Left hindlimb (tissue), 1 donor: ENCODE measurements at places on chromosomes 2 and 18.

DNA sequence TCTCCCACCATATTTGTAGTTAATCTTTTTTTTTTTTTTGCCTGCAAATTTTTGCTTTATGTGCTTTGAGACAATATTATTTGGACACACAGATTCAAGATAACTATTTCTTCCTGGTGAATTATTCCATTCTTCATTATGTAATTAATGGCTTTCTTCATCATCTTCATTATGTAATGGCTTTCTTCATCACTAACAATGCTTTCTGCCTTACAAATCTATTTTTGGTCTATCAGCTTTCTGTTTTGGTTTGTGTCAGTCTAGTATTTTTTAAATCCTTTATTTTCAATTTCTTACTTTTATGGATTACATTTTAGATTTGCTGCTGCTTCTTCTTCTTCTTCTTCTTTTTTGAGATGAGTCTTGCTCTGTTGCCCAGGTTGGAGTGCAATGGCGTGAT is 60.5 kb downstream of the MSH6 start:
- DNase-seq, result no peak

DNA sequence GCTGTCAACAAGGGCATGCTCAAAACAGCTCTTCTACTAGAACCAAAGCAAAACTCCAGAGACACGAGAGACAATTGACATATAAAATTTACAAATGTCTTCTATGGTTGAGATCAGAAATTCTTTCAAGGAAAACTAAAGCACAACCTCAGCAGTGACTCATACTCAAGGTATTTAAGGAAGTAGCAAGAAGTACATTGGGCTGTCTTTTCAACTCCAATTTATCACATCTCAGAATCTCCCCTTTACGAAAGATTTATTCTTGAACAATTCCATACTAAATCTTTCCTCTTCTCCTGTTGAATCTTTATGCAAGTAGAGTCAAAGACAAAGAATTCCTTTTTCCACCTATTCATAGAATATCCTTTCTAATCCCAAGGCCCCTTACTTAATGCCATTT is 324.0 kb downstream of the IRS1 start:
- no peak for DNase-seq

DNA sequence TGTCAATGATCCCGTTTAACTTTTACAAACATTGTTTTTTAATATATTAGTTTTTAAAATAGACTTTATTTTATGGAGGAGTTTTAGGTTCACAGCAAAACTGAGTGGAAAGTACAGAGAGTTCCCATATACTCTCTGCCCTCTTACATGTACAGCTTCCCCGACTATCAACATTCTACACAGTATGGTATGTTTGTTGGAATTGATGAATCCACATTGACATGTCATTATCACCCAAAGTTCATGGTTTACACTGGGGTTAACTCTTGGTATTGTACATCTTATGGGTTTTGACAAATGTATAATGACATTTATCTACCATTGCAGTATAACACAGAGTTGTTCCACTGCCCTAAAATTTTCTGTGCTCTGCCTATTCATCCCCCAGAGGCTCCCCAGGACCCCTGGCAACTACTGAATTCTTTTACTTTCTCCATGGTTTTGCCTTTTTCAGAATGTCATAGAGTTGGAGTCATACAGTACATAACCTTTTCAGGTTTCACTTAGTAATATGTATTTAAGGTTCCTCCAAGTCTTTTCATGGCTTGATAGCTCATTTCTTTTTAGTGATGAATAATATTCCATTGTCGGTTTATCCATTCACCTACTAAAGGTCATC is 5.5 kb downstream of the APLF start:
- DNase-seq, result no peak

- no peak for DNase-seq
These were observed 155.4 kb downstream of the NRP2 start for GRCh38 chr2:205837663-205838062.

DNA sequence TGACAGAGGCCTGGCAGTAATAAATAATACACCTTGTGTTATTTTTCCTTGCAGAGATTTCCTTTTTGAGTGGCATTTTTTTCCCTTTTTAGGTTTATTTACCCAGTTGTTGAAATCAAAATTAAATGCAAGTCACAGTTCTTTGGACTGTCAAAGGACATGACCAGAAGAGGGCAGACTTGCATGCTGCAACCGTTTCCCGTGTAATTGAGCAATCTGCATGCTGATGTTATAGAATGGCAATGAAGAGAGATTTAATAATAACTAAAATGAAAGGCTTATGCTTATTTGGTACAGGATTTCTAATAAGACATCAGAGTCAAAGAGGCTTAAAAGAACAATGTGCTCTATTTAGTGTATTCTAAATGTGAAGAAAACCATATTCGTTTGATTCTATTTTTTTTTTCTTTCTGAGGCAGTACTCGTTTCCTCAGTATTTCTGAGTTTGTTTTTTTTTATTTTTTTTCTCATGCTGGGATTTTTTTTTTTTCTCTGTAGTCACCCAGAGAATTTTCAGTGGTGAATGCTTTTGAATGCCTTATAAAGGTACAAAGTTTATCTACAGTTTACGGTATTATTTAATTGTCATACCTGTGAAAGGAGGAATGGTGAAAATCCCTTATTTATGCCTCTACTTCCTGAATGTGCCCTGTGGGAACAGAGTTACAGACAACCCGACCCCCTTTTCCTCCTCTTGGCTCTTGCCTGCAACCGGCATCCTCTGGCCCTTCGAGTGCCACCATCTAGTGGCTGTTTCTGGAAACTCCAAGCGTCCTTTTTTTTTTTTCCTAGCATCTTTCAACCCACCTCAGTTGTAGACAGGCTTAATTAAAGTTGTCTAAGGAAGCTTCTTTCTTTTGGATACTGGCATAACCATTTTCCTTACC is 368.5 kb downstream of the LRRTM1 start:
- DNase-seq, result peak; percentile 36

GRCh38 chr18:32317651-32318050 is 127.8 kb downstream of the MEP1B start:
- no peak for DNase-seq

DNA sequence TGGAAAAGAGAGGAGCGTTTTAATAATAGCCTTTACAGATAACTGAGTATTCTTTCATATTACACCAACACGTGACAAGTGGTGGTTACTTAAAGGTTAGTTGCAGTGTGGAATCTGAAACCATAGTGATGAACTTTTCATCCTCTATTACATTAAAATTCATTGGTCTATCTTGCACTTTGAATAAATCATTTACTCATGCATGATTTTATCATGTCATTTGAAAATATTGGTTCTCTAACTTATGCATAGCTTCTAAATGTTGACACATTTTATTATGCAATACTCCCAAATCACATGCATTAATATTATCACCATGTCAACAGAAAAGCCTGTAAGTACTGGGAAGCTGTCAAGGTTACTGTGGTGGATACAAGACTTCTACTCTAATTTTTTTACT is 1432.2 kb downstream of the LRP1B start:
- no peak for DNase-seq

DNA sequence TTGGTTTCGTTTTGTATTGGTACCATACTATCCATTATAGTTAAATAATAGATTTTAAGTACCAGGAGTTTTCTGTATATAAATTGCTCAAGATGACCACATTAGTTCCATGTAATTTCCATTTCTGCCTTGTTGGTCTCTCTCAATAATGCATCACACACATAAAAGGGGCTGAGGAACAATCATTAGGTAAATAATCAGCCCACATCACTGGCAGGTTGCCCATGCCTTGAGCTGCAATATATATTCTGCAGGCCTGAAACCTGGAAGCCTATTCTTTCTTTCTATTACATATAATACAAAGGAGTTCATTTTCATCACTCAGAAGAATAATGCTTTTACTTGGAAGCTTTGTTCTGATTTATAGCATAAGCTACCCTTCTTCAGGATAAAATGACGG is 616.1 kb upstream of the PKDCC start:
- DNase-seq, result no peak

GRCh38 chr2:643334-643733 is 33.9 kb downstream of the TMEM18 start:
- DNase-seq, result no peak

DNA sequence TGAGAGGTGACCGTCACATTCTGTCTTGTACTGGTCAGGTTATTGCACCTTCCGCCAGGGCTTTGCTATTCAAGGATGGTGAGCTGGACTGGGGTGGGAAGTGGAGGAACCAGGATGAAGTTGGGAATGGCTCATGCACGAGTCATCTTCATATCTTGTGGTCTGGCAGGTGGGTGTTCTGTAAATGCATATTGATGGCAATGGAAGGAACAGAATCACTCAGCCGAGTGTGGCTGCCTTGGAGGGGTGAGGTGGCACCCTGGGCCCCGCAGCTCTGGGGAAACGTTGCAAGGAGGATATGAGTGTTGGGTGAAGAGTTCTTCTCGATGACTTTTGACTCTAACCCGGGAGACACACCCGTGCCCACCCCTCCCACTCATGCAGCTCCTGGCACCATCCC is 1.2 kb downstream of the NEU2 start:
- DNase-seq, result no peak
